Stimulated activated CD8-positive, alpha-beta memory T cell treated with anti-CD3 and anti-CD28 coated beads, Interleukin-15, amount 100 ng/mL, for 48 hours (primary cell): ENCODE measurements at places on chromosomes 6 and 20.

- DNase-seq, result no peak
These were observed 994.6 kb upstream of the ADGRB3 start for GRCh38 chr6:67640484-67640883.

DNA sequence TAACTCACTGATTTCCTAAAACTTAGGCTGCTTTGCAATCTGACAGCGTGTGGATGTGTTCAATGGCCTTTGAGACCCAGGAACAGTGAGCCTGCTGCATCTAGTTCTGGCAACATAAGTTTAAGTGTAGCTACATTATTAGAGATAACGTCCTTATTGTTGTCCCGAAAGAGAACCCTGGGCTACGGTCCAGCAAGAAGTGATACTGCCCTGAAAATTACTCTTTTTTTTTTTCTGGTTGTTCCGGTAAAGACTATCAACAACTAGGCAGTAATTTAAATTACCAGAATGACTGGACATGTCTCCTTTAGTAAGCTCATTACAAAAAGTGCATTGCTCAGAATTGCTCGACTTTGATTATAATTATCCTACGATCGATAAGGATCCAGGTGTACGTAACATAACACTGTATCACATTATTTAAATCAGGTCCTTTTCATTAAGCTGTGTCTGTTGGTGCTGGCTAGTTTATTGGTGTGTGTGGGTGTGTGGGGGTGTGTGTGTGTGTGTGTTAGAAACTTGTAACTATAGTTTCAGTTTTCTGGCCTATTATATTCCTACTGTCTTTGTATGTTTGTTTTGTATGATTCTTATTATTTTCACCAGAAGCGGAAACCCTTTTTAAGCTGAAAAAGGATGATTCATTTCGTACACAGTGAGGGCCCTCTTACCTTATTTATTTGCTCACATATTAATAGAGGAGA, 3.0 kb downstream of the TSHZ2 start:
- DNase-seq, result no peak

DNA sequence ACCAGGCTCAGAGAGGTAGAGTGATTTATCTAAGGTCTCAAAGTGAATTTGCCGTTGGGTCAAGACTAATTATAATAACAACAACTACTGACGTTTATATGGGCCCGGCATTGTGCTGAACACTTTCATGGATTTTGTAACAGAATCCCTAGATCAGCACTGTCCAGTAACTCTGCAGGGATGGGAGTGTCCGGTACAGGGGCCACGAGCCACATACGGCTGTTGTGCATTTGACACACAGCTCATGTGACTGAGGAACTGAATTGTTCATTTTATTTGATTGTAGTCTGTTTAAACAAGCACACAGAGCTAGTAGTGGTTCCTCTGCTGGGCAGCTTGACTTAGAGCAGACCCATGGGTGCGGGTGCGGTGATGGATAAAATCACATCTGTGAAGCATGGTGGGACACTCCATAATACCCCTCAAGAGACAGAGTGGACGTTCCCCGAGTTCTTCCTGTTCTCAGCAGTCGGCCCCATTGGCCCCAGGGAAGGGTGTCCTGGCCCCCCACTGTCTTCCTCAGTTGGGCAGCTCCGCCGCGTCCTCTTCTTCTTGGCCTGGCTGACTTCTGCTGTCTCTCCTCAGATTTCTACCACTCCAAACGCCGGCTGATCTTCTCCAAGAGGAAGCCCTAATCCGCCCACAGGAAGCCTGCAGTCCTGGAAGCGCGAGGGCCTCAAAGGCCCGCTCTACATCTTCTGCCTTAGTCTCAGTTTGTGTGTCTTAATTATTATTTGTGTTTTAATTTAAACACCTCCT, 6.8 kb downstream of the CDKN1A start:
- no peak for DNase-seq

DNA sequence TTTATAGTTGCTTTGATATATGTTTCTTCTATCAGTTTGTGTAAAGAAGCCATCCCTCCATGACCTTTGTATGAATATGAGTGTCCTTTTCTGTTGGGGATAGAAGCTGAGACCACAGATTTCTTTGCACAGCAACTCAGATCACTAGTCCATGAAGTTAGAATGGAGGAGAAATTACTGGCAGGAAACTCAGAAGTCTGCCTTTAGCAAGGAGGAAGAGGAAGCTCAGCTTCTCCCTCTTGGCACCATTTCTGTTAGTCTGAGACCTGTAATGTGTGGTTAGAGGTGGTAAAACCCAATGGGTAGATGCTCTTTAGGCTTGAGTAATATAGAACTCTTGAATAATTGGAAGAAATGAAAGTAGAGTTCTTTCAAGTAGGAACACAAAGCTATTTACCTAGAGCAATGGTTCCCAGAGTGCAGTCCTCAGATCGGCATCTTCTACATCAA, 995.3 kb upstream of the FLRT3 start:
- no peak for DNase-seq

GRCh38 chr6:19991176-19991575, 154.0 kb downstream of the ID4 start:
- DNase-seq, result no peak

DNA sequence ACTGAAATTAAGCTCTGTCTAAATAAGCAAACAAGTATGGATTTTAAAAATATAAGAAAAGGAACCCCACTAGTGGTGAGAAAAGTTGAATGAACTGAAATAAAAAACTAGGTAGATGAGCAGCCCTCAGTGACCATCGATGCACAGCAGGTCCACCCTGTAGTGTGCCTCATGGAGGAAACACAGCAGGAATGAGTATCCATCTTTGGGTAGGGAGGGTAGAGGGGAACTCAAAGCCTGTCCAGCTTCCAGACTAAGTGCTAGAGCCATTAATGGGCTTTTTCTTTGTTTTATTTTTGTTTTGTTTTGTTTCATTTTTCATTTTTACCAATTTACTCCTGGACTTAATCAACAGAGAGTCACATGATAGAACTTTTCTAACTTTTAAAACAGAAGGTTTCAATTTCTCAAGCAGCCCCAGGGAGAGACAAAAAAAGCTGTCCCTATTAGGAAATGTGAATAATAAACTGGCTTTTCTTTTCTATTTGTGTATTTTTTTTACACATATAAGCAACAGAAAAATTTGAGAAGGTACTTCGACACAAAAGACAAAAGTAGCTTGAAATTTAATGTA, 700.6 kb downstream of the HACE1 start:
- DNase-seq, result no peak

DNA sequence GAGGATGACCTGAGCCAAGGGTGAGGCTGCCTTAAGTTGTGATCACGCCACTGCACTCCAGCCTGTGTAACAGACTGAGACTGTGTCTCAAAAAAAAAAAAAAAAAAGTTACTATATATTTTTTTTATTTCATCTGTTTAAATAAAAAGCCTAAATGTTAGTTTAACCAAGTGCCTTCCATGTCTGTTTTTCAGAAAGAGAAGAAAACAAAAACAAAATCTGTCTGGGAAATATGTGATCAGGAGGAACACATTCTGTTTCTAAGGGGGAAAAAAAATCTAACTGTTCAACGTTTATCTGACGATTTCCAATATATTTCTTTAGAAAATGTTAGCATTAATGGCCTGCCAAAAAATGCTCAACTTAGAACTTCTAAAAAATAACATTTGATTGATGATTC, 147.0 kb downstream of the IPCEF1 start:
- no peak for DNase-seq

DNA sequence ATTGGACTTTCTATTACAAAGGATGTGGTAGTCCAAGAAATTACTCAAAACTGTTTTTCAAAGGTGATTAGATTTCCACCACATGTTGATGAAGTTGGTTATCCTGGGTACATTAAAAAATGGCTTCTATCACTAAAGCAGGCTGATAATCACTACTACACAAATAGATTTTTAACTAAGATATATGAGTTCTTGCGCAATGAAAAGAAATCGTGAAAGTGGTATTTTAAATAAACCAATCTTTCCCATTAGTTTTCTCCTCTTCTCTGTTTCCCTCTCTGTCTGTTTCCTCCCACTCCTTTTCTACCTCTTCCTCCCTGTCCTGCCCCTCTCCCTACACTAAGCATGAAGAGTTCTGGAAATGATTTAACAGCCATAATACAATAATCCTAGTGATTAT, 487.9 kb upstream of the CITED2 start:
- no peak for DNase-seq

GRCh38 chr6:34791701-34792604, at the start of gene BLTP3A:
Gene BLTP3A, plus strand, starts transcription at chr6:34792083. Its CDS starts 168 bp downstream, at chr6:34792251.
- peak; percentile 73 for DNase-seq

- no peak for DNase-seq
These were observed 85.5 kb upstream of the PMEPA1 start for GRCh38 chr20:57795342-57795697.
